ENCODE measurements at places on chromosomes 3 and 15.

DNA sequence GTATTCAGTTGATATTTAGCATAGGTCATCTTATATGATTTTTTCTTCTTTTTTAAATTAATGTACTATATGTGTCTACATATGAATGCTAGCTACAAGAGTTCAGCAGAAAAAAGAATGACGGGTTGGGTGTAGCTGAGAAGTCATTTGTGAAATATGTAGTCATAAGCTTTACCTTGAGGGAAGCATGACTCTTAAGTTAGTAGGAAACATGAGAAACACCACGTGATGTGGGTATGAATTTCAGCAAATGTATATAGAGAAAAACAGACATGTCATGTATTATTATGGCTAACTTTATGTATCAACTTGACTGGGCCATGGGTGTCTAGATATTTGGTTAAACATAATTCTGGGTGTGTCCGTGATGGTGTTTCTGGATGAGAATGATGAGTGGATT lies 125.0 kb downstream of the RAP2B start:
- no peak for DNase-seq

GRCh38 chr15:53401503-53401902 lies 358.0 kb downstream of the WDR72 start:
- no peak for DNase-seq

GRCh38 chr3:20529911-20530310 lies 343.9 kb upstream of the SGO1 start:
- DNase-seq = no peak

- DNase-seq = no peak
Observed at GRCh38 chr3:7447197-7447769, 586.4 kb downstream of the GRM7 start.

- DNase-seq = no peak
Observed at GRCh38 chr3:66344848-66345578, 124.2 kb downstream of the SLC25A26 start.

GRCh38 chr3:13951184-13951583 lies 71.3 kb upstream of the WNT7A start:
- no peak for DNase-seq

DNA sequence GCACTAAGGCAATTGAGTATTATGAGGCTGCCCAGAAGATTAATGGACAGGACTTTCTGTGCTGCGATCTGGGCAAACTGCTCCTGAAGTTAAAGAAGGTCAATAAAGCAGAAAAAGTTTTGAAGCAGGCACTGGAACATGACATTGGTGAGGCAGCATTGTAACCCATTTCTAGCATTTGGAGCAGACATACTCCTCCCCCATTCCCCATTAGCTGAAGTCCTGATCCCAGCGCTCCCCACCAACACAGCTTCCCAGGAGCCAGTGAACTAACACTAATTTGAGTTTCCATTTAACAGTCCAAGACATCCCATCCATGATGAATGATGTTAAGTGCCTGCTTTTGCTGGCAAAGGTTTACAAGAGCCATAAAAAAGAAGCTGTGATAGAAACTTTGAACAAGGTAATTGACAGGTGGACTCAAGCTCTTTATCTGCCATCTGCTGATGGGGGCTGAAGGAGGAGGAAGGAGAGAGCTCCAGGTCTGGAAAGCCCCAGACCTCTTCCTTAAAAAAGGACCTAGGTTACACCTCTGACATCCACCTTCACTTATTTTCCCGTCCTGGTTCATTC lies 22.6 kb downstream of the CSRNP1 start:
- DNase-seq = no peak

DNA sequence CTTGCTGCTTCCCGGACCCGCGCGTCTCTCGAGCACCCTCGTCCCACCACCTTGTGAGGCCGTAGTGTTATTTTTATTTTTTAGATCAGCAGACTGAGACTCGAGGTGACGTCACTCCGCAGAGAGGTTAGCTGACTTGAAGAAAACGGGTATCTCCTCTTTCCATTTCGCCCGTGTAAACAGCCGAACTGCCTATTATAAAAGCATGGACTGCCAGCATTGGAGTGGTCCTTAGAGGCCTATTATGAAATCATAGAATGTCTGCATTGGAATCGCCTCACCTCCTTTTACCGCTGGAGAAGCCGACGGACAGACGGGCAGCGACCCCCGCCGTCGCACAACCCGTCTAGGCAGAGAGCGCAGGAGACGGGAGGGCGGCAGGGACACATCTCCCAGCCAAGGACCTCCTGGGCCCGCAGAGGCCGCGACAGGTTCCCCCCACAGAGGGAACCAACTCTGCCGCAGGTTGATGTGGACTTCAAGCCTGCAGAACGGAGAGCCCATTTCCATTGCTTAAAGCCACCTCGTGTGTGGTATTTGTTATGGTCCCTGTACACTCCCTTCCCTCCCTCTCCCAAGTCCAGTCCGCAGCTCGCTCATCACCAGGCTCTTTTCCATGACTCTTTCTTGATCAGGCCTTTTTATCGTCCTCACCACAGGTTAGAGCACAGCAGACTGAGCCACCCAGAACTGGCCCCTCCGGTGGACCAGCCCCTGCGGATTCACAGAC lies 540 bp upstream of the PPP1R2 start:
- DNase-seq = no peak

DNA sequence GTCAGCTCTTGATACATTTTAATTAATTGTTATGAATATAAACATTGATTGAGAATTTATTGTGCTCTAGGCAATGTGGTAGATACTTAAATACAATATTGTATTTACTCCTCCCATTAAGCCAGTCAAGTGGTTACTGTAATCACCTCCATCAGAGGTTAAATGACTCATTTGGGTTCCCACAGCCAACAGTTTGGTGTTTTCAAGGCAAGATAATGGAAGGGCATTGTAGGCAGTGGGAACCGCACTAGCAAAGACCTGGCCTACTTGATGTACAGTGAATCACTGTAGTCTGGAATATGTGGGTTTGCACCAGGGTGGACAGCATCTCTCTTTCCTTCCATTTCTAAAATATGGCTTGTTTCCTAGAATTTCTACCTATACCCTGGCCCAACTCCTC lies 127.4 kb downstream of the EDEM1 start:
- DNase-seq = no peak

GRCh38 chr3:142273501-142273900 lies 48.1 kb upstream of the GK5 start:
- DNase-seq = no peak

DNA sequence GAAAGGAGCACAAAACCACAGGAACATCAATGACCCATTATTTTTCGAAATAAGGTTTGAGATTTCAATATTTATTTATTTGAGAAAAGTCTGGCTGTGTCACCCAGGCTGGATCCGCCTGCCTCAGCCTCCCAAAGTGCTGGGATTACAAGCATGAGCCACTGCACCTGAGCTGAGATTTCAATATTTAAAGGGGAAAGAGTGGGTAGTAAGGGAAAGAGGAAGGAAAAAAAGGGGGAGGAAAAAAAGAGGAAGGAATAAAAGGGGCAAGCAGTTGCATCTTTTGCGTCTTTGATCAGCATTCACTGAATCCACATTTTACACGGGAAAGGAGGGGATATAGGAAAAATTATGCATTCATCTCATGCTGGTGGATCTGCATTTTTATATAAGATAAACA lies 47.4 kb downstream of the ERICH6 start:
- DNase-seq = no peak

DNA sequence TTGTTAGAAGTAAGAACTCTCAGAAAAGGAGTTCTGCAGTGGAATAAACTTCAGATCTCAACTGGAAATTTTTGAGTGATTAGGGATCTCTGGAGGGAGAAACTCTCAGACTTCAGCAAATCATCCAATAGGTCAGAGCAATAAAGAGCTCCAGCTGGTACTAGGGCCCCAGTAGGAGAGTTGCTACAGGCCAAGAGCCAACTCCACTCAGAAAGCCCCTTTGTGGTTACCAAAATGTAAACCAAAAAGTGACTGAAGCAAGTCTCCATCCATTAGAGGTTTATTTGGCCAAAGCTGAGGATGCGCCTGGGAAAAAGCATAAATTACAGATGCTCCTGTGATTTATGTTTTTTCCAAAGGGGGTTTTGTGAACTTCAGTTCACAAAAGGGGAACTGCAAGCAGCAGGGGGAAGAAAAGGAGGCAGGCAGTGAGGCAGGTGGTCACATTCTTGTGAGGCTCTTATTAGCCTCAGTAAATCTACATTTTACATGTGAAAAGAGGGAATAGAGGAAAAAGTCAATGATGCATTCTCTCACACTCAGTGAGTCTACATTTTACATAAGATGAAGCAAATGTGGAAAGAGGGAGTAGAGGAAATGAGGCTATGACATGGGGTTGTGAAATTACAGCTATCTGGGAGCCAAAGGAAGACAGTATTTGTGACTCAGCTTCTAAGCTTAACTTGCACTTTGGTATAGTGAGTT lies 92.4 kb upstream of the DAZL start:
- peak; percentile 68 for DNase-seq

GRCh38 chr3:15815696-15816095 lies 17.9 kb upstream of the ANKRD28 start:
- peak; percentile 76 for DNase-seq
